ENCODE measurements at places on chromosomes 7 and 10.

DNA sequence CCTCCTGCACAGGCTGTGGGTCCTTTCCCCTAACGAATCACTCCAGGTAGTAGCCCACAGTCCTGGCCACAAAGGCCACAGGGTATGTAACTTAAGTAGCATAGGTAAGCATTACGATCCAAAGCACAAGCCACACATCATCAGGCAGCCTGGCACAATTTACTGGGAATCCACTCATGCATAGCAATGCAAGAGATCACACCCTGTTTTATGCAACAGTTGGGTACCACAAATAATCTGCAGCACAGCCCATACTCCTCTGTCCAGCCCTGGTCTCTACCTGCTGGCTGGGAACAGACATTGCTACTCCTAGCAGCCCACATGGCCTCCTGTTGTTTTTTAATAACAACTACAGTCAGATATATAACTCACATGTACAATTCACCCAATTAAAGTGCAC, 34.3 kb downstream of the SRPK2 start:
- DNase-seq = no peak

- DNase-seq = peak; percentile 57
Observed at GRCh38 chr10:132774181-132774901, 11.6 kb downstream of the NKX6-2 start.

DNA sequence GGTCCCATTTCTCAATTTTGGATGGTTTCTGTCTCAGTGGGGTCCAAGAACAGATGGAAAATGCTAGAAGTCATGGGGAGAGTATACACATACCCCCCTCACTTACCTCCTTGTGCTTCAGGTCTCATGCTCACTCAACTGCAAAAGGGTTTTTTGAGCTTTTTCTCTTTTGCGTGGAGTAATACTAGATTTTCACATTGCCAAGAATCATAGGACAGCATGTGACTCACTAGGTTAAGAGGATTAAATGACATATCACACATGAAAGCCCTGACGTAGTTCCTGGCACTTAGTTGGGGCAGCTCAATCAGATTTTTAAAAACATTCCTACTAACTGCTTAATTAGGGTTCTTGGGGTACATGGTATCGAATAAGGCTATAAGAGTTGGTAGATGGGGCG, 4.5 kb downstream of the PI4K2A start:
- no peak for DNase-seq

- no peak for DNase-seq
Observed at GRCh38 chr10:88870089-88870488, 10.0 kb upstream of the STAMBPL1 start.

GRCh38 chr7:46720761-46721160, 799.7 kb upstream of the IGFBP3 start:
- DNase-seq = no peak

DNA sequence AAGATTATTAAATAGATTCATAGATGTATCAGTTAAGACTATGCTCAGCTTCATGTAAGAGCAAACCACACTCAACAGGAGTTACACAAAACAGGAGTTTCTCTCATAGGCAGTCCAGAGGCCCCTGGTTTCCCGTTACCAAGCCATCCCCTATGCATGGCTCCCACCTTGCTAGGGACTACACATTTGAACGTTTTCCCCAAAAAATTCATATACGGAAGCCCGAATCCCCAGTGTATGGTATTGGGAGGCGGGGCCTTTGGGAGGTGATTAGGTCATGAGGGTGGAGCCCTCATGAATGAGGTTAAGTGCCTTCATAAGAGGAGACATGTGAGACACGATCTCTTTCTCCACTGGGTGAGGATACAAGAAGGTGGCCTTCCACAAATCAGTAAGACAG, 29.1 kb downstream of the RSU1 start:
- no peak for DNase-seq

DNA sequence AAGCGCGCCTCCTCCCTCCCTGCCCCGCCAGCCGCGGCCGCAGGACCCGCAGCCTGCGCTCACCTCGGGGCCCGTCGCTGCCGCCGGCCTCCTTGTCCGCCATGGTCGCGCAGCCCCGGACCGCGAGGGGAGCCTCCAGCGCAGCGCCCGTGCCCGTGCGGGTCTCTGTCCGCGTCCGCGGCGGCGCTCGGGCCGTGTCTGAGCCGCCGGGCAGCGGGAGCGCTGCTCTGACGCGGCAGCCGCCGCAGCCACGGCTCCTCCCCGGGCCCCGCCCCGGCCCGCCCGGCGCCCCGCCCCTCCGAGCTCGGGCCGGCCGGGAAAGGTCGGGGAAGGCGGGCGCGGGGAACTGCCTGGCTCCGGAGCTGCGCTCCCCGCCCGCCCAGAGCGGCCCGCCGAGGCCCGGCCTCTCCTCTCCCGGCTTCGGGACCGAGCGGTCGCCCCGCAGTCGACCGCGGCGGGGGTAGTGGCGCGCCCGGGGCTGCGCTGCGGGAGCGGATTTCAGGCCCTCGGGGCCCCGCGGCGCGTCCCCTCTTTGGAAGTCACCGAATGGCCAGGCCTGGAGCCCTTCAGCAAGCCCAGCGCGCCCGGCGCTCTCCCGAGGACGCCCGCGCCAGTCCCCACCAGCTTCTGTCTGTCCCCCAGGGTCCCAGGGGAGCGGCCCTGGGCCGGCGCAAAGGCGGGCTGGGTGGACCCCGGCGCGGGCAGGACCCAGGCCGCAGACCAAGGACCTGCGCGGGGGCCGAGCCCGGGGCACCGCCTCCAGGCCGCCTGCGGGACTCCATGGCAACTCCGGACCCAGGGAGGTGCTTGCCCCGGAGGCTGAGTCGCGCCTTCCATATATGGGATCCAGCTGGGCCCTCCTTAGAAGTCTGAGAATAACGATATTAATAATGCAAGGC, at the start of gene HSPA12A:
Gene HSPA12A, minus strand, starts transcription at position 200 of the 899 bp plus-strand sequence. Its CDS starts 97 bp downstream, at position 103.
- DNase-seq = peak; percentile 32

DNA sequence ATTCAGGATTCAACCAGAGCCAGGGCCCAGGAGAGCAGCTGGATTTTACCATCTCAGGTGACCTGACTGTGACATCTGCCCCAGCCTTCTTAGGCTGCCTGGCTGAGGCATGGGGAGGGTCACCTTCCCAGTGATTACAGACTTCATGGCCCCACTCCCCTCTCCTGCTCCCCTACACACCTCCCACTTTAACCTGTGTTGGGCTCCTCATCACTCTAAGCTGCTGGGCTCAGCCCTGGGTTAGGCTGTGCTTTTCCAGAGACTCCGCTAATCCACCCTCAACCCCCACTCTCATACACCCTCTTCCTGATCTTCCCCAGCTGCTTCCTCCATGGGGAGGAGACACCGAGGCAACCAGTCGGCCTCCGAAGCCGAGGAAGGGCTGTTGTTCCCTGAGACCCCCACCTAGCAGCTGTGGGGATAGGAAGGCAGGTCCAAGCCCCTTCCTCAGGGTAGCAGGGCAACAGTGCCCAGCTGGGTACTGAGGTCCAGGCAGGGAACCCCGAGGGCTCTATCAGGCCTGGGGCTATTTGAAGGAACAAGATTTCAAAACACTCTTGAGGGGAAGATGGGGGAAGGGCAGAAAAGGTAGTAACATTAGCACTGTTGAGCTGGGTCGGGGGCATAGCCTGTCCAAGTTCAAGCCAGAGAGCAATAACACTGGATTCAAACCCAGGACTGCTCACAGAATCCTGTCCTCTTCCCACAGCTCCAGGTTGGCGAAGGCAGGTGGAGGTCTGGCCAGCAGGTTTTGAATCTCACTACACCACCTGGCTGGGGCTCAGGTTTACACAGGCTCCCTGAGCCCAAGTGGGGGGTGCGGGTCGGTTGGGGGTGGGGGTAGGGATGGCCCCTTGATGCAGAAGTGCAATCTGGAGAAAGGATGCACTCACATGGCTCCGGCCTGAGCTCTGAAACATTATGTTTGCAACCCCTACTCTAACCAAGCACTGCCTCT, 1.8 kb downstream of the IMPDH1 start:
- DNase-seq = no peak

GRCh38 chr10:36681751-36682632, 443.4 kb upstream of the ANKRD30A start:
- DNase-seq = no peak

DNA sequence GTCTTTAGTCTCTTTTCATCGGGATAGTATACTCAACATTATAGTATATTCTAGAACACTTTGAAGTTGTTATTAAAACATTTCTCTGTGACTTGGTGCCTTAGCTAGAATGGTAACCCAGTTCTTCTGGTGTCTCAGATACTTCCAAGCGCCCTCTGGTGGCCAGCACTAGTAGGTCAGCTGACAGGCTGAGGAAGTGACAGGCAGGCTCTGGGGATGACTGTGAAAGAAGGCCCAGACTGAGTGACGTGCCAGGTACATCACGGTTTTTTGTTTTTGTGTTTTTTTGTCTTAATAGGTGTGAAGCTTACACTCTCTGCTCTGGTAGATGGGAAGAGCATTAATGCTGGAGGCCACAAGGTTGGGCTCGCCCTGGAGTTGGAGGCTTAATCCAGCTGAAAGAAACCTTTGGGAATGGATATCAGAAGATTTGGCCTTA, 5.1 kb downstream of the COMTD1 start:
- peak; percentile 80 for DNase-seq

GRCh38 chr10:43926875-43927406, 278.3 kb upstream of the ZNF32 start:
- DNase-seq = no peak

DNA sequence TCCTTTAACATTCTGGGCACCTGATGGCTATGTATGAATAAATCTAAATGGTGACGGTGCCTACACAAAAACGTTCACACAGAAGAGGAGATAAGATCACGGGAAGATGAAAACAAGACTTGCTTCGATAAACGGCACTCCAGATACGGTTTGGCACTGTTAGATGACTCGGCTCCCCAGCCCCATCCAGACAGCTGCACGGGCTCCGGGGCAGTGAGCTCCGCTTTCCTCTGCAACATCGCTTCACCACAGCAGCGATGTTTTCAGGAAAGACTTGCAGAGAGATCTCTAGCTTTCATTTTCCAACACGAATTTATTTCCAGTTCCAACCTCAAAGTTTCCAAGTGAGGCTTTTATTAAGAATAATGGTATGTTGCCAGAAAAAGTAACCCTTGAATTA, 132.1 kb downstream of the KLF6 start:
- DNase-seq = no peak

GRCh38 chr10:89644691-89644966, 413 bp downstream of the PANK1 start:
- no peak for DNase-seq

- DNase-seq = no peak
Observed at GRCh38 chr7:2838873-2839578, 5.1 kb downstream of the GNA12 start.

- no peak for DNase-seq
Observed at GRCh38 chr7:159034394-159034793, 110.3 kb downstream of the VIPR2 start.

GRCh38 chr7:51639661-51640334, 323.2 kb upstream of the COBL start:
- DNase-seq = no peak

GRCh38 chr7:134922720-134923704, 63.3 kb upstream of the AGBL3 start:
- no peak for DNase-seq

DNA sequence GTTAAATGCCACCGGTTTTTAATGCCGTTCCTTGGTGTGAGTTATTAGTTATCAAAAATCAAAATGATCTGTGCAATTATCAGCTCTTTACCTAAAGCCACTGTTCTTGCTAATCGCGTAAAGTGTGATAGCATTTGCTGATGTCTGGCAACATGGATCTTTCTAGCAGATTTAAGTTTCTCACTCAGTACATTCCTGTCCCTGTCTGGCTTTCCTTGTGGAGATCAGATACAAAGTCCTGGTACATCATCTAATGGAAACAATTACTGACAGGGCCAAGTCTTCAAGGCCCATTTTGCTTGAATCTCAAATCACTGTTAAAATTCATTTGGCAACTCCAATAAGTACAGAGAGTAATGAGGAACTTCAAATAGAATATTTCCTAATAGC, 755.7 kb downstream of the AUTS2 start:
- DNase-seq = no peak

- no peak for DNase-seq
Observed at GRCh38 chr7:16300361-16300895, 120.9 kb downstream of the CRPPA start.

- no peak for DNase-seq
Observed at GRCh38 chr7:95101422-95101821, 194.0 kb downstream of the PPP1R9A start.

DNA sequence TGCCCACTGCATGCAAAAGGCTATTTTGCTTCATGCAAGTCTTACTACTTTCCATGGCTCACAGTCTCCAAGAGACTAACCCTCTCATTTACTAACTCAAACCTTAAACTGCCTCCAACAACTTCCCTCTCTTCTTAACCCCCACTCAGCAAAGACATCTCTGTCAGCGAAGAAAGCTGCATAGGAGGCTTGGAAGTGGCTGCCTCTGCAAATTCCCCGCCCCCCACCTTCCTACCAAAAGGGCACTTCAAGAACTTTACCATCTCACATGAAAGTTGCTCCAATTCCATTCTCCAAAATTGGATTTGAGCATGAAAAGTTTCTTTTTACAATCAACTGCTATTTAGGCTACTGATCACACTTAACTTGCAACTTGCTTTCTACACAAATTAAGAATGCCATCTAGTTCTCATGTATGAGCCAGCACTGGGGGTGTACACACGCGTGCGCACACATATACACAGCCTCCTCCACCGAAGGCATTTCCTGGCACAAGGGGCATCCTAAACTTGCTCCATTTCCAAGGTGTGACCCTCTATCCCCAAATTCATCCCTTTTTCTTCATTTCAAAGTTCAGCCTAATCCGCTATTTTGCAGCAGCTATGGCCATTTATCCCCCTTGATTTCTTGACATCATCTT, 1.8 kb downstream of the CCDC6 start:
- no peak for DNase-seq

DNA sequence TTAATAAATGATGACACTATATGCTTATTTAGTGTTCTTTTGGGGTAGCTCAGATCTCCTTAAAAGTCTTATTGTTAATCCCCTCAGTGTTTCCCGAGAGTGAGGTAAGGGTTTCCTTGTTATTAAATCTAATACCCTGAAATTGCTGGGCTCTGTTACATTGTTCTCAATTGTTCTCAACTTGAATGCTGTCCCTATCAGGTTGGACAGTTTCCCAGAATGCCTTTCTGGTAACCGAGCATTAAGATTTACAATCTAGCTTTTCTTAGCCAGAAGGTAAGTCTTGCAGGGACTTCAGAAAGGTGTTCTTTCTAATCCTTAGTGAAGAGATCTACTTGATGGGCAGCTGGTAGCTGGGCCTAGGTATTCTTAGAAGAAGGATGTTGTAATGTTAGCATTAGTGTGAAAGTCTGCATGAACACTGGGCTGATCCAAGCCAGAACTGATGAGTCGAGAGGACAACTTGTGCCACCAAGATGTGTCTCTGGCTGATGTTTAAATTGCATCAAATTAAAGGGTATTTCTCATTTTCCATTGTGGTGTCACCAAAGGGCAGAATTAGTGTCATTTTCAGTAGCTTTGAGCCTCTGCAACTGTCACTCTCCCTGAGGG, 89.9 kb downstream of the SND1 start:
- no peak for DNase-seq

All from NCI-H1436 (cell line).